PC-3 (cell line): ENCODE measurements at places on chromosomes 11 and 22. TPM values are rescaled to one million over a fixed set of nuclear protein-coding genes. Genes with fewer than 3 reads are reported as not detected.

Gene UPK2
- 0.44 TPM in 1 of 2 replicates, not detected in the other for total RNA-seq

Gene DLG2
- total RNA-seq, result 0.58 and 4.3 TPM in 2 replicates

Gene CRYAB
- not detected in 2 replicates for total RNA-seq

Gene EFCAB6
- total RNA-seq, result 0.07 and 1.2 TPM in 2 replicates

Gene GDPD4
- total RNA-seq, result not detected in 2 replicates

Gene GAB4
- not detected in 2 replicates for total RNA-seq

Gene LRRC74B
- total RNA-seq, result not detected in 2 replicates

Gene TRIM66
- total RNA-seq, result 5.5 and 6.6 TPM in 2 replicates

Gene CDON
- 4.4 and 10.1 TPM in 2 replicates for total RNA-seq

Gene IGLL5
- not detected in 2 replicates for total RNA-seq

Gene MAJIN
- not detected in 2 replicates for total RNA-seq
